Suppressor macrophage treated with lipopolysaccharide for 4 hours (primary cell): ENCODE measurements at places on chromosomes 5 and 9.

DNA sequence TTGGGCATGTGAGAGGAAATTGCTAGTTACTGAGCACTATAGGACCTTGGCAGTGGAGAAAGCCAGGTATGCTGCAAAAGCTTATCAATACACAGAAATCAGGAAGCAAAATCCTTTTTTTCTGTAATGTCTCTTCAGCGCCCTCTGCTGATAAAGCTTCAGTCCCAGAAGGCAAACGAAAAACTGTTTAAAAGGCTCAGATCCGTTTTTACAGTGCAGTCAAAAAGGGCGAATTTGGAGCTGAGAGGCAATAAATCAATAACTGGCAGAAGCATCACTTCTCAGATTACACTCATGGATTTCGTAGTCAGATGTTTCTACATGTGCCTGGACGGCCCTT, 1.1 kb upstream of the MAN2A1 start:
- DNase-seq = peak; percentile 72

DNA sequence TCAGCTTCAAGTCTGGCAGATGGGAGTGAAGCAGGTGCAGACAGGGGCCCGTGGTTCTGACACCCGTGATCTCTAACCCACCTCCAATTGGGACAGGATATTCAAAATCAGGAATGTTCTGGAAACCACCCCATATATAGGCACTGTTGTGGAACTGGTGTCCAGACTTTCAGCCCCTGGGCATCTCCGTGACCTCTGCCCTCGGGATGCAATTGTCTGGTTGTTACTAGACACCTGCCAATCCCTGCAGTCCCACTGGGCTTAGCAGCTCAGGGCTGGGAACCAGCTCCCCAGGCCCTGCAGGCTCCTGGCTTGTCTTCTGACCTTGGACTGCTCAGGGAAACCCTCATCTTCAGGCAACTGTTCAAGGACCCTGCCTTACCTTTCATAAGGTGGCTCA, 38.8 kb downstream of the NTNG2 start:
- DNase-seq = no peak

- no peak for DNase-seq
Measured at GRCh38 chr9:88571419-88571818, 36.4 kb downstream of the NXNL2 start.

DNA sequence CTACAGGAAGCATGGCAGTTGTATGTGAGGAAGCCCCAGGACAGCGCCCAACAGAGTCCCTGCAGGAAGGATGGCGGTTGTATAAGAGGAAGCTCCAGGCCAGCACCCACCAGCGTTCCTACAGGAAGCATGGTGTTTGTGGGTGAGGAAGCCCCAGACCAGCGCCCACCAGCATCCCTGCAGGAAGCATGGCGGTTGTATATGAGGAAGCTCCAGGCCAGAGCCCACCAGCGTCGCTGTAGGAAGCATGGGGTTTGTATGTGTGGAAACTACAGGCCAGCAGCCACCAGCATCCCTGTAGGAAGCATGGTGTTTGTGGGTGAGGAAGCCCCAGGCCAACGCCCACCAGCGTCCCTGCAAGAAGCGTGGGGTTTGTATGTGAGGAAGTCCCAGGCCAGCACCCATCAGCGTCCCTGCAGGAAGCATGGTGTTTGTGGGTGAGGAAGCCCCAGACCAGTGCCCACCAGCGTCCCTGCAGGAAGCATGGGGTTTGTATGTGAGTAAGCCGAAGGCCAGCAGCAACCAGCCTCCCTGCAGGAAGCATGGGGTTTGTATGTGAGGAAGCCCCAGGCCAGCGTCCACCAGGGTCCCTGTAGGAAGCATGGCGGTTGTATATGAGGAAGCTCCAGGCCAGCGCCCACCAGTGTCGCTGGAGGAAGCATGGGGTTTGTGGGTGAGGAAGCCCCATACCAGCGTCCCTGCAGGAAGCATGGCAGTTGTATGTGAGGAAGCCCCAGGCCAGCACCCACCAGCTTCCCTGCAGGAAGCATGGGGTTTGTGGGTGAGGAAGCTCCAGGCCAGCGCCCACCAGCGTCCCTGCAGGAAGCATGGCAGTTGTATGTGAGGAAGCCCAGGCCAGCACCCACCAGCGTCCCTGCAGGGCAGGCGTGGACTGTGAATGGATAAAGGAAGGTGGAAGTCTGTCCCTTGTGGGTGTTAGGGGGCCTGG, 79.0 kb downstream of the DAP start:
- no peak for DNase-seq
